Mononuclear cell (primary cell): ENCODE measurements at places on chromosomes 3 and 15. TPM values are rescaled to one million over a fixed set of nuclear protein-coding genes. Genes with fewer than 3 reads are reported as not detected.

MYO5A gene
- total RNA-seq = 69.7 TPM

SLC22A14 gene
- total RNA-seq = 0.10 TPM

CCR2 gene
- 6.9 TPM for total RNA-seq

CX3CR1 gene
- total RNA-seq = 5.7 TPM

CATSPER2 gene
- total RNA-seq = 2.5 TPM

ASB14 gene
- total RNA-seq = 0.10 TPM

DPPA2 gene
- total RNA-seq = not detected

PXYLP1 gene
- 19.8 TPM for total RNA-seq

CLEC3B gene
- total RNA-seq = 0.21 TPM

POLQ gene
- total RNA-seq = 0.42 TPM

MAGI1 gene
- not detected for total RNA-seq

RETNLB gene
- total RNA-seq = not detected

ROBO1 gene
- 0.42 TPM for total RNA-seq

C3orf52 gene
- 1.3 TPM for total RNA-seq

ARPC4 gene
- 284 TPM for total RNA-seq

AADACL2 gene
- not detected for total RNA-seq

PEX11A gene
- 0.42 TPM for total RNA-seq

GOLGA8R gene
- 2.2 TPM for total RNA-seq

SLC2A2 gene
- not detected for total RNA-seq

CNTN3 gene
- not detected for total RNA-seq

SLC27A2 gene
- total RNA-seq = 0.42 TPM

ACKR4 gene
- 0.31 TPM for total RNA-seq

TRIM42 gene
- not detected for total RNA-seq
